NCI-H748 treated with DMSO at 0.1 percent for 48 hours (cell line): ENCODE measurements at places on chromosomes 4 and X.

DNA sequence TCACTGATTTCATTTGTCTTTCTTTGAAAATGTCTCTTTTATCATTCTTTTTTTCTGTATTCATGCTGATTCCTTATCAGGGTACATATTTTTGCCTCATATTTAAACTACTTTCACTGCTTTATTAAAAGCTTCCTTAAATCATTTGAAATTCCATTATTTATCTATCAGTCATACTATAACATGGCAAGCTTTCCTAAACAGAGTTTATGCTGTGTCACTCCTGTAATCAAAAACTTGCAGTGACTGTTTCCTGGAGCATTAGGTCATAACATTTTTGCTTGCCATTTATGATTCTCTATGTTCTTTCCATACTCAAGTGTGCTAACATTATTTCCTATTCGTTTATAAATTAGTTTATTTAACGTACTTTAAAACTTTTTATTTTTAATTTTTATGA is 203.7 kb downstream of the BMPR1B start:
- DNase-seq, result no peak

GRCh38 chr4:39062094-39062769 is at the start of gene KLHL5:
Gene KLHL5 (plus strand): TSS chr4:39062232. CDS start chr4:39062653, 421 bp downstream.
- no peak for DNase-seq

- no peak for DNase-seq
Measured at GRCh38 chr4:156677131-156677531, 294.5 kb downstream of the PDGFC start.

GRCh38 chrX:148459343-148459742 is 41.1 kb upstream of the AFF2 start:
- no peak for DNase-seq

DNA sequence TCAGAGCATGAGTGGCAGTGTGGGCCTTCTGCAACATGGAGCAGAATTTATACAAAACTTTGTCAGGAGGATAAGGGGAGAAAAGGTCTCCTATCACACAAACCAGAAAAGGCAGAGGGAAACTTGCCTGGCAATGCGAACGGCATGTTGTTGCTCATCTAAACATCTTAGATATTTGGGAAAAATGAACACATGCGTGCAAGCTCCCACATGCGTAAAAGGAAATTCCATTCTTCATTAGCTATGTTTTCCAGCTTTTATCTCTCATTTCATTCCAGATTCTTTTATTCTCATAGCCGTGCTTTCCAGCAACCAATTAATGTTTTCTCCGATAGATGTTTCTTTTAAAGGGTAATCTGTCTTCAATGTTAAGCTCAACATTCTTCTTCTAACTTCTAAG is 31.3 kb upstream of the GBA3 start:
- DNase-seq, result no peak

DNA sequence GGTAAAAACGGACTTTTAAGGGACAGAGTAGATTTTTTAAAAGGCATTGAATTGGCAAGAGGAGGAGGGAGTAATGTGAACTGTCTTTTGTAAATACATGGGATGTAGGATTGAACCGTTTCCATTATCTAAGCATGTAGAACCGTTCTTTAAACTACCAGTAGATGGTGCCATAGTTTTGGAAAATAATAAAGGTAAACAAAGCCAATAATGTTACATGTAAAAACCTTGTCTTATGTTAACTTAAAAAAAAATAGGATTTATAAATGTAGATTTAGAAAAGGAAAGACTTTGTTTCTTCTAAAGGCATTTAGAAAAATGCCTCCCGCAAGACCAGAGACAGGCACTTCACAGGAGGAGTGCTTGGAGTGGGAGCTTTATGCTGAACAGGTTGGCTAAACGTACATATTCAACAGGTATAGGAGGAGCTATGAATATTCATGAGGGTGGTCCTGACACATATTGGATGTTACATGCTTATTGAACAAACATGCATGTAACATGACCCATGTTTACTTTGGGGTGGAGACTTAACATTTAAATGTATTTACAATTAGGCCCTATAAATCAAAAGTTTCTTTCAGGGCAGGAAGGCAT is 45.5 kb upstream of the FAM241A start:
- DNase-seq, result peak; percentile 46

GRCh38 chrX:130321550-130321949 is 18.2 kb upstream of the SLC25A14 start:
- no peak for DNase-seq
